A549 treated with CpdA at 1 μM for 4 hours (cell line): ENCODE measurements at places on chromosomes 5 and 9. TPM values are rescaled to one million over a fixed set of nuclear protein-coding genes. Genes with fewer than 3 reads are reported as not detected.

Gene EMB
- total RNA-seq: 4.6 to 7.5 TPM (median 5.6 TPM) in 5 replicates

Gene ISL1
- total RNA-seq: 0.09 TPM in 1 of 5 replicates, not detected in the others

Gene ZDHHC11B
- total RNA-seq: 1.1 to 1.5 TPM (median 1.3 TPM) in 5 replicates

Gene LRRC19
- total RNA-seq: not detected in 5 replicates

Gene CFAP157
- 0.07 to 0.11 TPM (median 0.07 TPM) in 3 of 5 replicates, not detected in the others for total RNA-seq

Gene PRUNE2
- total RNA-seq: 0.01 TPM in 1 of 5 replicates, not detected in the others

Gene CER1
- not detected in 5 replicates for total RNA-seq

Gene PLAC8L1
- 0.27 to 0.41 TPM in 2 of 5 replicates, not detected in the others for total RNA-seq

Gene CLTA
- 314 to 431 TPM (median 387 TPM) in 5 replicates for total RNA-seq

Gene FOXD4L5
- 0.05 to 0.12 TPM (median 0.06 TPM) in 3 of 5 replicates, not detected in the others for total RNA-seq

Gene GOLGA1
- 9.7 to 12.3 TPM (median 11.0 TPM) in 5 replicates for total RNA-seq

Gene ZNF658
- total RNA-seq: 1.7 to 2.1 TPM (median 2.0 TPM) in 5 replicates

Gene ZCCHC7
- total RNA-seq: 11.4 to 15.5 TPM (median 15.2 TPM) in 5 replicates
